ENCODE measurements at places on chromosomes 4 and X. TPM values are rescaled to one million over a fixed set of nuclear protein-coding genes. Genes with fewer than 3 reads are reported as not detected.
A peak's percentile ranks its signal among the peaks of the same experiment; 100 is the strongest.

- no peak for DNase-seq
Observed at GRCh38 chr4:41257257-41257901, 651 bp downstream of the UCHL1 start.

HSFX2 gene
- polyA plus RNA-seq: 0.54 TPM

GRID2 gene
- not detected for polyA plus RNA-seq

DNA sequence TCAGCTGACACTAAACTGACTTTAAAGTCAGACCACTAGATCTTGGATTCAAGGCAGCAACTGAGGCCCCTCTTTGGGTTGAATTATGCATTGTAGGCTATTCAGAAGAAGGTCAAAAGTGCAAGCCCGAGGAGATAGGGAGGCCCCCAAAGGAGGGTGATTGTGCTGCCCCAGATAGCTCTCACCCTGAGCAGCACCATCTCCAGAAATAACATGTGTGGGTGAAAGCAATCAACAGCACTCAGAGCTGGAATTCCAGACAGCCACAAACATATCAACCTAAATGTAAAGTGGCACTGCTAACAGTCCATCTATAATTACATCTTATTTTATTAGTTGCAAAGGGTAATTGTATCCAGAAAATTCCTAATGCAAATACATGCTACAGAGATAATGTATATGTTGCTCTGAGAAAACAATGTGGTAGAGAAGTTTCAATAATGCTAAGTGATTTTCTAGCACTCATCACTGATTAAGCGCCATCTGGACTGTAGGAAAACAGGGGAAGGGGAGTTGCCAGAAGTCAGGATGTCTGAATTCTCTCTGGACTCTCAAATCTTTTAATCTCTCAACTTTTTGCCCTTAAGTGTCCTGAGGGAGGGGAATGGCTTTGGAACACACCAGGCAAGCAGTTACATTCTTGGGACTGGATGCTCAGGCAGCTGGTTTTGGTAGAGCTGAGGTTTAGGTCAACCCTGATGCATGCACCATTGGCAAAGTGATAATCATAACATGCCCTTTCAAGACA, 61.8 kb upstream of the SFRP2 start:
- no peak for DNase-seq

MAGED4B gene
- polyA plus RNA-seq: 4.7 TPM

- DNase-seq: no peak
Observed at GRCh38 chr4:107937040-107937439, 5.7 kb downstream of the CYP2U1 start.

GRCh38 chr4:84931961-84932360, 34.5 kb downstream of the WDFY3 start:
- no peak for DNase-seq

IQCM gene
- not detected for polyA plus RNA-seq

DDX53 gene
- not detected for polyA plus RNA-seq

- DNase-seq: no peak
Observed at GRCh38 chr4:84639145-84639544, 56.2 kb downstream of the CDS1 start.

GRCh38 chrX:9765737-9766097, at the start of gene GPR143:
GPR143 (minus strand) TSS chrX:9765847; CDS start chrX:9765817, 30 bp downstream.
- no peak for DNase-seq

- no peak for DNase-seq
Observed at GRCh38 chr4:174523025-174523693, 871 bp upstream of the HPGD start.

CYBB gene
- not detected for polyA plus RNA-seq

SLC34A2 gene
- not detected for polyA plus RNA-seq

GRCh38 chrX:140439476-140439875, 65.4 kb downstream of the SOX3 start:
- DNase-seq: no peak

HPSE gene
- 7.7 TPM for polyA plus RNA-seq

DNA sequence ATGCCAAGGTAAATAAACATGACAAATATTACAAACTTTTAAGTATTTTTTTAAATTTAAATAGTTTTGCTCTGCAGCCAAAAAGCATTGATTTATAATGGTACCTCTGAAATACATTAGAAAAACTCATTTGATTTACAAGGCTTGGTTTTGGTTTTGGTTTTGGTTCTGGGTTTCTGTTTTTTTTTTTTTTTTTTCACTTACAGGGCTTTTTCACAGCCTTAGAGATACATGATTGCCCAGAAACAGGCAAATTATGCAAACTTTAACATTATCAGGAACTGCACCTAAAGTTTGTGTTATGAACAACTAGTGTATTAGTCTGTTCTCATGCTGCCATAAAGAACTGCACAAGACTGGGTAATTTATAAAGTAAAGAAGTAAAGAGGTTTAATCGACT, 196.4 kb upstream of the DDX53 start:
- no peak for DNase-seq

DNA sequence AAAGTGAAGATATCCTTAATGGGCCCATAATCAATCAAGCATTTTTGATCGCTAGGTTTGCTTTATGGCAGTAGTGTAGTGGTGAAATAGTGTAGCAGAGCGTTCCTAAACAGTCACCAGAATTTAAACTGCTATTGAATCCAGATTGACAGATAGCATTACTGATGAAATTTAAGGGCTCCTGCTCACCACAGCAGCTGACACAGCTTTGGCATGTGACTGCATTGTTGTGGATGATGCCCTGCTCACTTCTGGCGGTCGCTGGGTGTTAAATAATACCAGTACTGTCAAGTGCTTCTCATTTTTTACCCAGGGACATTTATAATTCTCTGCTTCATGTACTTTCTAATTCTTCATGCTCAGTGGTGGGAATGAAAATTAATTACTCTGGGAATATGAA, 102.0 kb upstream of the ARHGAP24 start:
- DNase-seq: no peak

REELD1 gene
- polyA plus RNA-seq: not detected

F11 gene
- polyA plus RNA-seq: not detected

DNA sequence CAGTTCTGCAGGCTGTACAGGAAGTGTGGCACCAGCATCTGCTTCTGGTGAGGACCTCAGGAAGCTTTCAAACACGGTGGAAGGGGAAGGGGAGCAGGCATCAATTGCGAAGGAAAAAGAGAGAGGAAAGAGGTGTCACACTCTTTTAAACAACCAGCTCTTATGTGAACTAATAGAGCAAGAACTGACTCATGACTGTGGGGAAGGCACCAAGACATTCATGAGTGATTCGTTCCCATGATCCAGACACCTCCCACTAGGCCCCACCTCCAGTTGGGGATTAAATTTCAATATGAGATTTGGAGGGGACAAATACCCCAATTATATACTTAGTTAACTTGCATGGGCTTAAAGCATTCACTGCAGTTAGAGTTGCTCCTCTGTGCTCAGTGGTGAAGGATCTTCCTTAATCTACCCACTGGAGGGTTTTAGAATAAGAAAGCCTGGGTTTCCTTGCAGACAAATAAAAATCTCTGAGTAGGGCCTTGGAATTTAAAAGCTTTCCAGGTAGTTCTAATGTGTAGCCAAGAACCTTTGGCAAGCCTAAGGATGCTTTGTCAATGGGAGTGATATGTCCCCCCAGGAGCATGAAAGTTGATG, 60.0 kb downstream of the SYNPO2 start:
- DNase-seq: no peak

GRCh38 chrX:72340626-72341025, 34.9 kb upstream of the CITED1 start:
- DNase-seq: no peak

- DNase-seq: no peak
Observed at GRCh38 chrX:125544031-125544660, 224.5 kb downstream of the TEX13C start.

DNA sequence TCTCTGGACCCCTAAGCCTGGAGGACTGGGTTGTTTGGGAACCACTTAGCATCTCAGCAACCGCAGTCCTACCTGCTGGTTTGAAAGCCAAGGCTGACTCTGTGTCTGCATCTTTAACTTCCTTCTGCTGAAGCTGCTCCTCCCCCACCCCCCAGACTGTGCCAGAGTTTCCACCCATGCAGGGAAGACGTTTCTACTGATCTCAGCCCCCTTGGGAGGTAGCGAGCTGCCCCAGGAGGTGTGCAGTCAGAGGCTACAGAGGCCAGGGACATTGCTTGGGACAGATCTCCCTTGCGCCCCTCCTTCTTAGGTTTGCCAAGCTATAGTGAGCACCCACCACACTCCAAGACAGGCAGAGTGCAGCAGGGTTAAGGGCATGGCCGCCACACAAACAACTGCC, 4.7 kb upstream of the FATE1 start:
- no peak for DNase-seq

GRCh38 chr4:4696530-4696929, 154.7 kb upstream of the STX18 start:
- no peak for DNase-seq

- no peak for DNase-seq
Observed at GRCh38 chr4:1074077-1074476, 39.3 kb downstream of the RNF212 start.

DNA sequence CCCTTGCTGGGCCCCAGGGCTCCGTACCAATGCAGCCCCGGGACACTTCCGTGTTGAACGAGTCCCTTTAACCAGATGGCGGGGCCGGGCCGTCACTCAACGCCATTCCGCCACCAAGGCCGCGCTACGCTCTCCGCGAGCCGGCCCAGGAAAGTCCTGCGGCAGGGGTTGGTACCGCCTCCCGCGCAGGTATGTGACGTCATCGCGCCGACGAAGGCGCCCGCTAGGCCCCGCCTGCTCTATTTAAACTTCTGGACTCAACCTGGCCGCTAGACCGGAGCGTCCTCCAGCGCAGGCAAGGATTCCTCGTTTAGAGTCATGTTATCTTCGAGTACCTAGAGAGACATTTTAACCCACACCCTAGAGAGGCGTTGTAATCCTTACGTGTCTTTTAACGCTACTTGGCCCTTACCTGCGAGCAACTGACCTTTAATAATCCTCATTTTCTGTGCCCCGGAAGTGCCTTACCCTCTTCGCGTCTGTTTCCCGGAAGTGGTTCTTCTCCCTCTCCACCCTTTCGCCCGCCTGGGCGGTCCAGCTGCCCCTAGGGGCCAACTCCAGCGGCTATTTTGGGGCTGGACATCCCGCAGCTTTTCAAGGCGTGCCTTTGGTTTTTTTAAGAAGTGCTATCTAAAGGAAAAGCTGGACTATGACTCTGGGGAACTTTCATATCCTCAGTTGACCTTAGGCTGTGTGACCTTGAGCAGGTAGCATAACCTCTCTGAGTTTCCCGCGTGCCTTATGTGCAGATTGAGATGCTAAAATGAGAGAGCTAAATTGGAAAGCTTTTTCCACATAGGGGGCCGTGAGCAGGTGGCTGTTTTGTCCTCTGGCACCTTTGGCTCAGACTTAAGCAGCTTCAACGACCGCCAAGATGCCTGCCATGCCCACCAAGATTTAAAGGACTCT, at the start of gene PNPLA4:
Gene PNPLA4, minus strand, starts transcription at position 155 of the 909 bp plus-strand sequence. CDS start 1,294 bp downstream, outside the sequence.
- peak; percentile 56 for DNase-seq

PUDP gene
- 13.0 TPM for polyA plus RNA-seq

- no peak for DNase-seq
Observed at GRCh38 chrX:15675490-15675921, 10.9 kb upstream of the CLTRN start.

DNA sequence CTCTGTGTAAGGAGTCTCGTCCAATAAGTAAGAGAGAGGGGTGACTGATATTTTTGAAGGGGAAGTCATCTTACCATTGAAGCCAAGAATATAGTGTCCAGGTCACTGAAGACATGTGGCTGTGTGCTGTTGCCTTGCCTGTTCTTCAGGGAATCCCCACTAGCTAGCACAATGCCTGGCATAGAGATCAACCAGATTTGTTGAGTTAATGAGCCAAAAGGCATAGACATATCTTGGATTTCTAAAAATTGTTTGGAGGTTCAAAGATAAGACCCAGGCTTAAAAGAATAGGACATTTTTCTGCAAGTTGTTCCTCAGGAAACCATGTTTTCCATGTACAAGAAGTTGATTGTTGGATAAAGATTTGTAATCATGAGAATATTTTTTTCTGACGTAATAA, 119.3 kb upstream of the DKK2 start:
- DNase-seq: no peak

DNA sequence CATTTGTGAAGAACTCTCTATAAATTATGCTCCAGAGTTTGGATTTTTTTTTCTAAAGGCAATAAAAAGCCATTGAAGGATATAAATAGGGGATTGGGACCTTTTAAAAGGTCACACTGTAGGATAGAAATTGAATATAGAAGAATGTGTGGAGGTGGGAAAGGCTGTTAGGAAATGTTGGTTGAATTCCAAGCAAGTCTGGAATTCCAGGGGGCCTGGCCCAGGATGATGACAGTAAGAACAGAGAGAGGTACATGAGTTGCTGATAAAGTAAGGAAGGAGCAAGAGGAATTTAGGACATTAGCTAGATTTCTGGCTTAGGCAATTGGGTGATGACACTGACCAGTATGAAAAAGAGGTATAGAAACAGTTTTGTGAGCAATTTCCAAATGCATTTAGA, 95.4 kb upstream of the USP38 start:
- no peak for DNase-seq

- no peak for DNase-seq
Observed at GRCh38 chr4:85747882-85748491, 273.0 kb downstream of the ARHGAP24 start.

GRCh38 chrX:65932173-65933084, 107.5 kb downstream of the VSIG4 start:
- DNase-seq: peak; percentile 85

LONRF3 gene
- polyA plus RNA-seq: not detected

GRCh38 chr4:85409251-85409650, 65.7 kb upstream of the ARHGAP24 start:
- DNase-seq: no peak

All from foreskin keratinocyte (primary cell).